Ureter (tissue), 1 donor: ENCODE measurements at places on chromosomes 1 and 21.

- DNase-seq, result no peak
Measured at GRCh38 chr1:233244183-233244582, 51.3 kb downstream of the PCNX2 start.

DNA sequence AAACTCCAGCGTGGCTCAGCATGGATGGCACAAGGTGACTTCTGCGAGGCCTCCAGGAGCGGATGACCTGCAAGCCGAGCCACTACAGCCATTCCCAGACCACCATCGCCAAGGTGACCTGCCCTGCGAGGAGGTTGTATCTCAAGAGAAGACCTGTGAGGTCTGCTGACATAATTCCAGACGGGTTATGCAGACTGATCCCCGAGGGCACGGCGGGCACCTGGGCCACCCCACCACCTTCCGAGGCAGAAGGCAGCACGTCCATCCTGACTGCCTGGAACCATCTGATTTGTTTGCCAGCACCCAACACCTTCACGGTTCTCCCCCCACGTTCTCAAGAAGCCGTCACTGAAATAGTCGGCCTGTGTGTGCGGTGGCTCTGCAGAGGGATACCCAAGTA, 56.8 kb upstream of the CNTN2 start:
- DNase-seq, result no peak

GRCh38 chr1:100461222-100461621, 76.7 kb upstream of the GPR88 start:
- no peak for DNase-seq

- no peak for DNase-seq
Measured at GRCh38 chr1:10196976-10197375, 13.4 kb upstream of the KIF1B start.

GRCh38 chr21:26079366-26079765, 91.2 kb downstream of the APP start:
- no peak for DNase-seq
